ENCODE measurements at places on chromosomes 12 and 14. TPM values are rescaled to one million over a fixed set of nuclear protein-coding genes. Genes with fewer than 3 reads are reported as not detected.

The SAMD15 gene
- 2.8 TPM for total RNA-seq

The FOS gene
- total RNA-seq: 118 TPM

The BEST3 gene
- total RNA-seq: not detected

The NEDD8 gene
- total RNA-seq: 161 TPM

The IL26 gene
- total RNA-seq: not detected

The SLC25A47 gene
- total RNA-seq: not detected

The KRT2 gene
- total RNA-seq: not detected

The KLHL33 gene
- total RNA-seq: not detected

The CHGA gene
- total RNA-seq: not detected

The PTPN6 gene
- total RNA-seq: not detected

The CAPZA3 gene
- not detected for total RNA-seq

The MANSC4 gene
- not detected for total RNA-seq

The SPX gene
- 0.63 TPM for total RNA-seq

The NFATC4 gene
- total RNA-seq: 96.9 TPM

The POLE2 gene
- 5.5 TPM for total RNA-seq

The RNASE3 gene
- total RNA-seq: not detected

The MYH6 gene
- not detected for total RNA-seq

The FITM1 gene
- total RNA-seq: not detected

The SOX5 gene
- not detected for total RNA-seq

The C14orf180 gene
- not detected for total RNA-seq

The CISTR gene
- total RNA-seq: not detected

The LRTM2 gene
- not detected for total RNA-seq

The OTX2 gene
- not detected for total RNA-seq

The FRMD6 gene
- total RNA-seq: 795 TPM

The HDAC7 gene
- 62.9 TPM for total RNA-seq

The POTEM gene
- total RNA-seq: not detected

The C14orf39 gene
- total RNA-seq: not detected

The CLBA1 gene
- total RNA-seq: 10.4 TPM

The KRT6C gene
- total RNA-seq: not detected

The HELB gene
- total RNA-seq: 0.86 TPM

The BCL7A gene
- 4.2 TPM for total RNA-seq

The TEX22 gene
- 0.43 TPM for total RNA-seq

The SMARCD1 gene
- 41.9 TPM for total RNA-seq

The NID2 gene
- total RNA-seq: 66.6 TPM

The R3HDM2 gene
- 16.9 TPM for total RNA-seq

The POTEG gene
- total RNA-seq: not detected

The EML5 gene
- not detected for total RNA-seq

The GPX2 gene
- not detected for total RNA-seq

The CPNE6 gene
- total RNA-seq: not detected

The DEPDC4 gene
- 0.13 TPM for total RNA-seq

The SERPINA12 gene
- total RNA-seq: not detected

The MIP gene
- total RNA-seq: not detected

The ASB2 gene
- total RNA-seq: not detected

The CLEC6A gene
- total RNA-seq: not detected

The CEBPE gene
- not detected for total RNA-seq

The GPR84 gene
- total RNA-seq: not detected

The RILPL1 gene
- 16.6 TPM for total RNA-seq

The CDKN3 gene
- 20.1 TPM for total RNA-seq

The EFCAB11 gene
- total RNA-seq: 7.9 TPM

The CLEC12A gene
- not detected for total RNA-seq

The LAG3 gene
- total RNA-seq: not detected

Data from GM23248 (cell line).